ENCODE measurements at places on chromosomes 7 and 10.

DNA sequence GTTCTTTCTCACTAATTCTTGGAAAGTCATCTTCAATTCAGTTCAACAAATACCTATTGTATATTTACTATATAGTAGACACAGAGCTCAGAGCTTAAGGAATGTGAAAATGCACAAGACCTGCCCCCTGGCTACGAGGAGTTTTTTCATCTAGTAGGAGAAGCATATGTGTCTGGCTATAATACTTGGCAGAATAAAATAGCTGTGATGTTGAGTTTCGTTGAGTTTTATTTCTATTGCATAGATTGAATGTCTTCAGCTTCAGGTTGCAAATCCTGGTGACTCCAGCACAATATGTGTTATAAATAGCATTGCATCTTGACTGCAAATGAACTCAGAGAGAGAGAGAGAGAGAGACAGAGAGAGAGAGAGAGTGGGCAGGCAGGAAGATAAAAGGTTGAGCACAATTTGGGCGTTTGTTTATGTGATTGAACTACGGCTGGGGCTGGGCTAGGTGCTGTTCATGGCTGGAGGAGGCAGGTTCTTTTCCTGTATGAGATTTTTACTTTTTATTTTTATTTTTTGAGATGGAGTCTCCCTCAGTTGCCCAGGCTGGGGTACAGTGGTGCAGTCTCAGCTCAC is 229.6 kb downstream of the GALNT17 start:
- DNase-seq, result no peak

DNA sequence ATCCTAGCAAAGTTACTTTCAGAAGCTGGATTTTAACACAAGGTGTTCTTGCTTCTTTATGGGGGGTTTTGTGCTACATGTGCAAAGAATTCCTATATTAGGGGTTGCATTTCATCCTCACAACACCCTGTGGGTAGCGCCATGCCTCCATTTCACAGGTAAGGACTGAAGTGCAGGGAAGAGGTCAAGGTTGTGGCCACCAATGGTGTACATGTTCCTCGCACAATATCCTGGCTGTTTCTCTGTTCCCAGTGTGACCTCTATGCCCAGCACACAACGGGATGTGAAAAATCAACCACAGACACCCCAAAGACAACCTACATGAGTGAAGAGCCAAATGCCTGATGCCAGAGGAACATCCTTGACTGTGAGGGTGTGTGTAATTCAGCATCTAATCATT is 80.8 kb downstream of the CHST15 start:
- DNase-seq, result no peak

DNA sequence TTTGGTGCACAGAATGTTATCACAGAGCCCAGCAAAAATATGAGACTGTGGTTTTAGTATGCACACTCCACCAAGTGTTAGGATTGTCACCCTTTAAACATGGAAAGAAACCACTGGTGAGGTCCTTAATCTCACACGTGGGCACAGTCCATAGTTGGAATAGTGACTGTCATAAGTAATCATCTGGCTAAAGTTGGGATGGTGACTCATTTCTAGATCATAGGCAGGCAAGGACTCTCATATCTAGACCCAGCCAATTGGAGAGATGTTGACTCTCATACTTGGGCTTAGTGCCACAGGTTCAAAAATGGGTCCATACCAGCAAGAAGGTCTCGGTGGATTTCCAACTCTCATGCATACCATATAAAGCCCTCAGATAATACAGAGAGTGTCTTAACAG is 39.6 kb upstream of the ZNF680 start:
- DNase-seq, result no peak

GRCh38 chr10:36421992-36422391 is 703.4 kb upstream of the ANKRD30A start:
- DNase-seq, result no peak

- DNase-seq, result no peak
Measured at GRCh38 chr10:27747096-27747451, 1.5 kb upstream of the MKX start.

DNA sequence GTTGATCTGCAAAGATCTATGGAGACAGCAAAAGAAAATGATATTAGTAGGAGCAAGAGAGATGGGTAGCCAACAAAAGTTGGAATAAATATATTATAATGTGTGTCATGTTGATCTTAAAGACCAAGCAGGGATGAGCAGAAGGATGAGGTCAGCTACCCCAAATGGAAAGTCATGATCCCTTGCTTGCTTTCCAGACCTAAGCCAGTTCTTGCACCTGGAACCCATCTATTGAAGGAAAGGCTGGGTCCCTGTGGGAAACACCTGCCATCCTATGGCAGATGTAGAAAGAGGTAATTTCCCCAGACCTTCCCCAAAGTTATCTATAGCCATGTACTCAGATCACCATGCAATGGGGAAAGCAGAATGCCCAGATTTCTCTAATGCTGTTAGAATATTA is 52.5 kb downstream of the LYZL2 start:
- DNase-seq, result no peak

GRCh38 chr10:42753507-42754154 is 29.0 kb upstream of the BMS1 start:
- DNase-seq, result no peak

- DNase-seq, result no peak
Measured at GRCh38 chr10:50648089-50648934, 24.6 kb upstream of the SGMS1 start.

DNA sequence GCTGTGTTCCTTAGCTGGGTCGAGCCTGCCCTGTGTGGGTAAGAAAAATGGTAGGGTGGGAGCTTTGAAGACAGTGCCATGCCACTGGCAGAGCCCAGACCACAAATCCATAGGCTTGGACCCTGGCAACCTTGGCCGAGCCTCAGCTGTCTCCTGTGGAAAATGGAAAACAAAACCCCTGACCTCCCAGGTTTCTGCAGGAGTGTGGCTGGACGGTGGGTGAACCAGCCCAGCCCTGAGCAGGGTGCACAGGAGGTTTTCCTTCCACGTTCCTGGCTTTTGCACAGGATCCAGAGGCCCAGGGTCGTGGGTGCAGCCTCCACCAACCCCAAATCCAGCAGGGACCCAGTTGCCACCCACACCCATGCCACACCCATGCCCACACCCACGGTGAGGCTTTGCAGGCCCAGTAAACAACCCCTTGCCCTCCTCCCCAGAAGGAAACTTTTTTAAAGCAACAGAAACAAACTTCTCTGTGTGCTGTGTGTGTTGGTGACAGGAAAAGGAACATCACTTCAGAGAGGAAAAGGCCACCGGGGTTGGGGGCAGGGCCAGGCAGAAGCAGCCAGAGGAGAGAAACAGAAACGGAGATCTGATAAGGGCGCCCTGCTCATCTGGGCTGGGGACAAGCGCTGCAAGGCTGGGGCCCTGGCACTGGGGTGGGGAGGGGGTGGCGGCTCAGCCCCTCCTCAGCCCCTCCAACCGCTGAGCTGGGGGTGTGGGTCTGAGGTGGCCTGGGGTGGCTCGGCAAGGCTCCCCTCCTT is 20.7 kb upstream of the ZMIZ1 start:
- DNase-seq, result no peak

DNA sequence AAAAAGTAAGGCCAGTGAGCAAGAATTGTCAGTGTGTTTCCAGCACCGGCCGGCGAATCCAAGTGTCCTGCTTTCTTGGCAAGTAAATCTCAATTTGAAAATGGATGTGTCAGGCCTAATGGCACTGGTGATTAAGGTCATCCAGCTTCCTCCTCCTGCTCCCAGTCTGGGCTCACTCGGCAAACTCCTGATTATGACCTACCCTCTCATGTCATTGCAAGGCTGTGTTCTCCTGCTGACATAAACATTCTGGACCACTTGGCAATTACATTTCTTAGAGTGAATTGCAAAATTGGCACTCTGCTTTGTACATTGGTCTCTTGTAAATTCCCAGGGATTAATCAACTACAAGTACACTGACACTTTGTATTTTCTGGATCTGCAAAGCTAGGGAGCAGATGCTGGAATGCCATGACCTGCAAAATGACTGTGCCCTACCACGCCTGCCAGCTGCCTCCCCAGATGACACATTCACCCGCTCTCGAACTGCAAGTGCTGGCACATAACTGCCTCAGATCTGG is 473.8 kb downstream of the KIF20B start:
- DNase-seq, result peak; percentile 17

DNA sequence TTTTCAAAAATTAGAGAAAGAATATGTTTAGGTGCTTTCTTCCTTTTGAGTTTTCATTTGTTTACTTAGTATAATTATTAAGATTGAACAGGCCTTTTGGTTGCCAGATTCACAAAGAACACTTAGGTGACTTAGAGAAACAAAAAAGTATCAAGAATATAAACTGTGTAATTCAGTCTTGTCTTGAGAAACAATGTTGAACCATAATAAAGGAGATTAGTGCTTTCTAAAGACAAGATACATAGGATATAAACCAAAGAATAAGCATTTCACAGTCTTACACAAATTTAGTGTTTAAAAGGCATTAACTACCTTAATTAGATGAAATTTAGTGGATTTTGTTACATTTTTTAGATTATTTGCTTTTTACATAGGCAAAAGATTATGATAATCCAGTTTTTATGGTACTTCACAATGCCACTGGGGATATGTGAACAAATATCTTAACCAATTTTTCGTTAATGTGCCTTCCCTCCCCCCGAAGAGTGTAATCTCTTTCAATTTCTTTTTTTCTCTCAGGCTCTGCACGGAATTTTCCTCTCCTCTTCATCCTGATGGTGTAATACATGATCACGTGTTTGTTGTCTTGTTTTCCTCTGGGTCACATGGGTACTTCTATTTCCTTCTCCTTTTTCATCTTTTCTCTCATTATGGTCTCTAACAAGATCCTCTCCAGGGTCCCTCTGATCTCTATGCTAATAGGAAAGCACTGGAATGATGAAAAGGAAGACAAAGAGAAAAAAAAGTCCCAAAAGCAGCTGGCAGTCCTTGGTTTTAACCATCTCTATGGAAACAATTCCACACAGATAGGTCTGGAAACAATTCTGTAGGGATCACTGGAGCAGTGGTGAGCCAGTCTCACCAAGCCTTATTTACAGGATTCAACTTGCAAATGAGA is 3.7 kb upstream of the HNRNPH3 start:
- DNase-seq, result peak; percentile 91

GRCh38 chr10:87916515-87916914 is 53.1 kb downstream of the PTEN start:
- no peak for DNase-seq

- no peak for DNase-seq
Measured at GRCh38 chr7:101628522-101628921, 574 bp downstream of the MYL10 start.

DNA sequence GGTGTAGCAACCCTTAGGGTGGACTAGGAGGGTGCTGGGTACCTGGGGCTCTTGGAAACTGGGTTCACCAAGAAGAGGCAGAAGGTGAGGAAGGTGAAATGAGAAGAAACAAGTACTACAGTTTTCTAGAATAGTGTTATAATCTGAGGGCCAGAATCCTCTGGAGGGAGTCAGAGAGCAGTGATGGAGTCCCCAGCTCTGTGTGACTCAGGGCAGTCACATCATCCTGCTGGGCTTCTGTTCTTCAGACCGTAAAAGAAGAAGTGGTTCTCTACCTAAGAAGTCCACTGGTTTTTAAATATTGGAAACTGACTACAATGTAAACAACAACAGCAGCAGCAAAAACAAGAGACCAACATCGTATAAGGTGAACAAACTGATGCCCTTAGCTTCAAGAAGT is 197.3 kb downstream of the PRPF18 start:
- no peak for DNase-seq

GRCh38 chr10:114623661-114624294 is 34.3 kb downstream of the ABLIM1 start:
- DNase-seq, result no peak

GRCh38 chr10:124674768-124675222 is 69.4 kb downstream of the FAM53B start:
- no peak for DNase-seq

GRCh38 chr10:71701496-71702132 is 18.0 kb downstream of the C10orf105 start:
- DNase-seq, result no peak

GRCh38 chr10:43110338-43111071 is 27.7 kb upstream of the CSGALNACT2 start:
- no peak for DNase-seq

- no peak for DNase-seq
Measured at GRCh38 chr7:45710271-45711160, 136.3 kb downstream of the ADCY1 start.

GRCh38 chr10:124016804-124017375 is 76.5 kb downstream of the CHST15 start:
- DNase-seq, result no peak

DNA sequence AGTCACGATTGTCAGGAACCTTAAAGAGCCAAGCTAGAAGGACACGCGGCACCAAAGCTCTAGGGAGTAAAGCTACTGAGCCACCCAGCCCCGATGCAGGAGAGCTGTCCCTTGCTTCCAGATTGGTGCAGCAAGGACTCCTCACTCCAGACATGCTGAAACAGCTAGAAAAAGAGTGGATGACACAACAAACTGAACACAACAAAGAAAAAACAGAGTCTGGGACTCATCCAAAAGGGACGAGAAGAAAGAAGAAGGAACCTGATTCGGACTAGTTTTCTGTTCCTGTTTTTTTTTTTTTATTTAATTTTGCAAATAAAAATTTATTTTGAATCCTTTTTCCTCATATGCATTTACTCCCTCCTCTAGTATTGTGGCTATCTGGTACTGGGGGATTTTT is 11.4 kb upstream of the HKDC1 start:
- no peak for DNase-seq

- DNase-seq, result no peak
Measured at GRCh38 chr7:132759482-132760243, 183.4 kb upstream of the PLXNA4 start.

DNA sequence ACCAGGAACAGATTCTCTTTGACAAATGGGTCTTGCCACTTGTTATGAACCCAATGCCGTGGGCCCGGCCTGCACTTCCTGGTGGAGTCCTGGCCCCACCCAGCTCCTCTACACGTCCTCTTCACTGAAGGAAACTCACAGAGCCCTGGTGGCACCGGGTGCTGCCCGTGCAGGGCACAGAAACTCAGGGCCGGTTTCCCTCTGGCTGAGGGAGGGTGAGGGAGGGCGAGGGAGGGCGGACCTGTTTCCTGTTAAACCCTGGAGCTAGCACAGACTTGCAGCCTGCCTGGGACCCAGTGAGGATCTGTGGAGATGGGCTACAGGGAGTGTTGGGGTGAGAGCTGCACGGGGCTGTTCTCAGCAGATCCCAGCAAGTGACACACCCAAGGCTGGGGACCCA is 596.3 kb downstream of the PTPRN2 start:
- DNase-seq, result no peak

DNA sequence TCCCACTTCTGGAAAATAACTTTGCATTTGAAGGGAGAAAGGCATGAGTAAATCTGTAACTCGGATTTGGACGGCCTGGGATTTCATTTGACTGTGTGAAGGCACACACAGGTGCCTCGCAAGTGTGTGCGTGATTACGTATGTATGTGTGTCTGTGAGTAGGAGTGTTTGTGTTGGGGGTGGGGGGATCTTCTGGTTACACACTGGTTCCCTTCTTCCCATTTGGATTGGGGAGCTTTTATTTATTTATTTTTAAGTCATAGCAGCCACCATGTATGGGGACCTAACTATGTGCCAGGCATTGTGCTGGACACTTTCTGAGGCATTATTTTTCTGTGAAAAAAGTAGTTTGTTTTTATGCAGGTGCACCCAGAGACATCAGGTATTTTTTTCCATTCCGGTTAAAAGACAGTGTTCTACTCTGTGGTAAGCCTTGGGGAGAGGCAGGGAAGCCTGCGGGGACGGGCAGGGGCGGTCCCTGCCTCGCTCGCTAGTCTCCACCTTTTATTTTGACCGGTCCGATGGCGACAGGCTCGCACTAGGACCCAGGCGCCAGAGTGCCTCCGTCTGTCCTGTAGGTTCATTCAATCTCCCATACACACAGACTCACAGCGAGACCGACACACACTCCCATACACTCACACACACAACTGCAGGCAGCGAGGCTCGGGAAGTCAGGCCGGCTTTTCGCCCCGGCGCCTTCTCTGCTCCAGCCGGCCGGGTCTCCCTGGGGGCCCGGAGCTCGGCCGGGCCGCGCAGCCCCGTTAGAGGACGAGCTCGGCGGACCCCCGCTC is at the start of gene MXI1:
TSS of gene MXI1 (plus strand) at position 595 of the 794 bp plus-strand sequence. CDS start 204 bp downstream, outside the sequence.
- DNase-seq, result peak; percentile 92
